ENCODE measurements at places on chromosomes 2 and 18. TPM values are rescaled to one million over a fixed set of nuclear protein-coding genes. Genes with fewer than 3 reads are reported as not detected.

SPOPL gene
- polyA plus RNA-seq, result 3.5 TPM

DNA sequence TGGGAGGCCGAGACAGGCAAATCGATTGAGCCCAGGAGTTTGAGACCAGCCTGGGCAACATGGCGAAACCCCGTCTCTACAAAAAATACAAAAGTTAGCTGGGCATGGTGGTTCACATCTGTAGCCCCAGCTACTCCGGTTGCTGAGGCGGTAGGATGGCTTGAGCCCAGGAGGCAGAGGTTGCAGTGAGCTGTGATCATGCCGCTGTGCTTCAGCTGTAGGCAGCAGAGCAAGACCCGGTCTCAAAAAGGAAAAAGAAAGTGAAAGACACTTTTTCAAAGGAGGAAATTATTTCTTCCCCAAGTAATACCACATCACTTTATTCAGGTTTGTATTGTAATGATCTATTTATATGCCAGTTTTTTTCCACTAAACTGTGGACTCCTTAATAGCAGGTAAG lies 35.7 kb upstream of the TAF4B start:
- DNase-seq, result no peak

DNA sequence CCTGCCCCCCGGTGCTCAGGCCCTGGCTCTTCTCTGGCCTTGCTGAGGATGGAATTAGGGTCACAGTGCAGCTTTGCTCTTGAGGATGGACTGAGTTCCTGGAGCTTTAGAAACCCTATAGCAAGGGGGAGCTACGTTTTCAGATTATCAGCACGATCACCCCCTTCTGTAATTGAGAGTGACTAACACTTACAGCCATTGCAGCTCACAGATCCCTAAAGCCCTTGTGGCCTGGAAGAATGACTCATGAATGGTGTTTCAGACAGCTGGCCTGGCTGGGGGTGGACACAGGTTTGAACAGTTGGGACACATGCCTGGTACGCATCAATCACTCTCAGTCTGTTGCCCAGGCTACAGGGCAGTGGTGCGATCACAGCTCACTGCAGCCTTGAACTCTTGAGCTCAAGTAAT lies 79.7 kb upstream of the IGFBP5 start:
- peak; percentile 97 for DNase-seq

RGPD3 gene
- 0.08 TPM for polyA plus RNA-seq

ARHGEF33 gene
- polyA plus RNA-seq, result 0.52 TPM

DNA sequence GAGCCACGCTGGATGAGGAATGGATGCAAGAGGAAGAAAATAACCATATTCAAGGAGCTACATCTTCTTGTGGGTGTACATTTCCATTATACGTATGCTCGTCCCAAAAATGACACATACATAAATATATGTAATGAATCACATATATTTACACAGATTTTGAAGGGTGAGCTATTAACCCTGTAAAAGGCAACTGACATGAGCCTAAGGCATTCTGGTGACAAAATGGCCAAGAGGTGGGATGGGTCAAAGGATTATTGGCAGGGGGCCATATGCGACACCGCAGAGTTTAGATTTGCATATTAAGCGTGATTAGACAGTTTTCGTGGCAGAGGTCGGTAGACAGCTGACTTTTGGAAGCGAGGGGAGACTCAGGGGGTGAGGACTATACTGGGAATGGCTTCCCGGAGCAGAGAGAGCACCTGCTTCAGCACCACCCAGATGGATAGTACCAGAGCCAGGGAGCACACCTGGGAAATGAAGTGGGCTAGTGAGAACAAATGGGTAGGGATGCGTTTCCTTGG lies 431 bp upstream of the CNRIP1 start:
- no peak for DNase-seq

Data from GM23248 (cell line).